ENCODE measurements at places on chromosomes 2 and 18. TPM values are rescaled to one million over a fixed set of nuclear protein-coding genes. Genes with fewer than 3 reads are reported as not detected.

Gene ASAP2
- 26.1 TPM for total RNA-seq

Gene OXER1
- total RNA-seq: 0.88 TPM

Gene CD8B
- not detected for total RNA-seq

Gene KLHL41
- total RNA-seq: 0.31 TPM

Gene TEX44
- not detected for total RNA-seq

Data from neural progenitor cell (in vitro differentiated cells).